ENCODE measurements at places on chromosomes 1 and 21. TPM values are rescaled to one million over a fixed set of nuclear protein-coding genes. Genes with fewer than 3 reads are reported as not detected.

The ENTREP3 gene
- total RNA-seq, result 6.6 TPM

The SMIM11 gene
- 3.1 TPM for total RNA-seq

DNA sequence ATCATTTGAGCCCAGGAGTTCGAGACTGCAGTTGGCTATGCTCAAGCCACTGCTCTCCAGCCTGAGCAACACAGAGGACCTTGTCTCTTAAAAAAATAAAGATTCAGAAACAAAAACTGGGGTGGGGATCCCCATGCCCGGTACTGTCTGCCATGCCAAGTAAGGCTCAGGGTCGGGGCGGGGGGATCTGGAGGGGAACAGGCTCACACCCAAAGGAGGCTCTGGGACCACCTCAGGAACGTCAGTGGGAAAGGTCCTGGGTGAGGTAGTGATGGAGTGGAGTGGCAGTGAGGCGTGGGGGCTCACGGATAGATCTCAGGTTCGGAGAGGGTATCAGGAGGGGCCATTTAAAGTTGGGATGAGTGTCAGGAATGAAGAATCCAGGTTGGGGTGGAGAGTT, 765 bp upstream of the S100A4 start:
- DNase-seq, result no peak

The HCRTR1 gene
- total RNA-seq, result not detected

- DNase-seq, result no peak
Measured at GRCh38 chr1:175209493-175209921, 16.9 kb upstream of the KIAA0040 start.

DNA sequence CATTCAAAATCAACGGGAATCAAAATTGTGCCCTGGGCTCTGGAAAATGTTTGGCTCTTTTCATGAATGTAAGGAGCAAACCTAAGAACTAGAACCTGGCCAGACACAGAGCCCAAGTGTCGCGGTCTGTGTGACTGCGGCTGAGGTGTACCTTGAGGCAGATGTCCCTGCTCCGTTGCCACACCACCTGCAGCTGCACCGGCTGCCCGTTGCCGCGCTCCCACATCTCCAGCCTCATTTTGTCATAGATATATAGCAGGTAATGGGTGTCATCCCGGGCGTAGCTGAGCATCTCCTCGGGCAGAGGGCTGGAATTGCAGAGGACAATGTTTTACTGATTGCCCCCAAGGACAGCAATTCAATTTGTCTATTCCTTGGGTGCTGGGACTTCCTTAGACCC, 18.7 kb downstream of the EXOSC10 start:
- DNase-seq, result no peak

The CFAP107 gene
- total RNA-seq, result not detected

The GPR52 gene
- 1.1 TPM for total RNA-seq

The PLPP3 gene
- not detected for total RNA-seq

DNA sequence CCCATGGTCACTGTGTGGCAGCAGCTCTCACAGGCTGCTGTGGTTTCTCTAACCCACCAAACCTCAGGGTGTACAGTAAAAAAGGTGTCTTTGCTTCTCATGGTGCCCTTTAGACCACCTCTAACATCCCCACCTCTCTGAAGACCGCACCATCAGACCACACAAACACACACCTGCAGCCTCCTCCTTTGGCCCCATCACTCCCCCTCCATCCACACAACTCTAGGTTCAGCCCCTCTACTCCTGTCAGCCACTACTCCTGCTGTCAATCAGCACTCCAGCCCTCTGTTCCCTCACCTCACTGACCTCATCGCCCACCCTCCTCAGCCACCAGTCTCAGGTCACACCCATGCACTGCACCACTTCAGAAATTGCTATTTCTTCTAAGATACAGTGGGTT, 7.5 kb downstream of the ZNF692 start:
- no peak for DNase-seq

GRCh38 chr1:151760597-151761385, 2.5 kb downstream of the MRPL9 start:
- DNase-seq, result no peak

DNA sequence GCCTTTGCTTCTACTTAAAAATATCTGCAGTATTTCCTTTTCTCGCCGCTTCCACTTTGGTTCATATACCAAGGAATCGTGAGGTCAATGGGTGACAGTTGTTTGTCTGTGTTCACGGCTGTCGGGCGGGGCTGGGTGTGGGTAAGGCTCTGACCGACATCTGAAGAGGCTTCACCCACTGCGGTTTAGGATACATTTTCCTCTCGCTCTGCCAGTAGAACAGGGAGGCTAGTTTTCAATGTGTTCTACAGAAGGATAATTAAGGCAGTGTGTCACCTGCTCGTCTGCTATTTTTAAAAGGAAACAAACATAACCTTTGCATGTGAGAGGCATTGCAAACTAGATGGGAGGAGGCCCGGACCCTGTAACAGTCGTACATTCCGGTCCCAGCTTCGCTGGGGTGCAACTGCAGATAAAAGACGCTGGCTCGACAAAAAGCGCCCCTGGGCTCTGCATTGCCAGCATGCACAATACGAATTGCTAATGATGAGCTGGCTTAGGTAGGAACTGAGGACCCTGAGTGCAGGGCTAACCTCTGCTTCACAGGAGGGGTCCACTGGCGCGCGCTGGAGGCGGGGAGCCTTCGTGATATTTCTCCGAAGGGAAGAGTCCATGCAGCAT, 8.5 kb upstream of the ERG start:
- DNase-seq, result no peak

GRCh38 chr1:28779751-28780408, 32.1 kb upstream of the OPRD1 start:
- DNase-seq, result no peak

The BRINP3 gene
- total RNA-seq, result not detected

DNA sequence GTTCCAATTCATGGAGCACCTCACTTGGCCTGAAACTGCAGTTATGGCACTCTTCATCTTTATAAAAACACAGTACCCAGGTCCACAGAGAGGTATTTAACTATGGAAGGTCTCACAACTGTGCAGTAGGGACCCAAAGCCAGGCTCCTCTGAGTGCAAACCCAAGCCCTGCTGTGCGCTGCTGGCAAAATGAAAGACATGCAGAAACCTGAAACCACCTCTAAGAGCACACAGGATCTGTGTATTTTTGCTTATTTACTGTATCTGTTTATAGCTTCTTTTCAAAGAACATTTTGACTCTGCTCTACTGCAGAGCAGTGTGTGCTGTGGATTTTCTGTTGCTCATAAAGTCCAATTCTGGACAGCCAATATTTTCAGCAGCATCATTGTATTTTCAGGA, 166.6 kb downstream of the DSCAM start:
- DNase-seq, result no peak

The HOOK1 gene
- 18.1 TPM for total RNA-seq

DNA sequence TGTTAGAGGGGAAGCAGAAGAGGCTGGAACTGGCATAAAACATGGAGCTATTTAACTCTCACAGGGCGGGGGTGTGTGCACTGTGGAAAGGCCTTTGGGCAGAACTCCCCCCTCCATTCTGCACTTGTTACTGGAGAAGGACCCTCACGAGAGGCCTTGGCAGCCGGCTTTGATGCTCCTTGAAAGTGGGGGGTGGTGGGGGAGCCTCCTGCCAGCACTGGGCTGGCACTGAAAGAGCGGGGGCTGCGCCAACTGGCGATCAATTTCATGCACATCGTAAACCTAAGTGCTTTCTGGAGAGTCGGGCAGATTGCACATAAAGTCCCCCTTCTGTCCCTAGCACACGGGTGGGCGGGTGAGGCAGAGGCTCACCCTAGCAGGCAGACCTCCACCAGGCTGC, 28.9 kb downstream of the FOXO6 start:
- no peak for DNase-seq

The LIPI gene
- not detected for total RNA-seq

DNA sequence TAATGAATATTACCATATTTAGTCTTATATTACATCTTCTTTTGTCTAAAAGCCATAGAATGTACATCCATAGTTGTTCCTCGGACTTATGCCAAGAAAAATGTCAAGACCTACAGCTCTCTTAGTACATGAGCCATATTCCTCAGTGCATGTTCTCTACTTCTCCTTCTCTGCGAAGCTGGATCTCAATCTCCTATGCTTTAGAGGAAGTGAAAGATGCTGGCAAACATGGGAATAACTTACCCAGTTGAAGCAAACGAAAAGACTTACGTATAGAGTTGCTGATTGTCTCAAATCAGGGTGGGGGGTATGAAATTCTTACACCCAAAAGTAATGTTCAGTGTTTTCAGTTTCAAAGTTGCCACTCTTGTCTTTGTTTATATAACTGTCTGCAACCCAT, 32.7 kb downstream of the OR13G1 start:
- DNase-seq, result peak; percentile 2

DNA sequence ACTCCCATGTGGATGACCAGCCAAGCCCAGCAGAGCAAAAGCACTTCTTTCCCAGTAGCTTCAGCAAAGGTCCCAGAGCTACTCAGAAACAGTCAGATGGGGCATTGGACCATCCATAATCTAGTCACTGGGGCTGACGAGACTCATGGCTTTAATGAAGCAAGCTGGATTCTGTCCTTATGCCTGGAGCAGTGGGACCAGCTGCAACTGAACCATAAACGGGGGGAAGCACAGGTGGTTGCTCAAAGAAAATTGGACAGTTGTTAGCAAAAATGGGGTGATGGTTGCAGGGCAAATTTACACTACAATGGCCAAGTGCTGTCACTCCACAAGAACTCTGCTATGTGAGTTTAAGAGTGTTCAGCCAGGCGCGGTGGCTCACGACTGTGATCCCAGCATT, 17.4 kb upstream of the FASLG start:
- DNase-seq, result no peak

DNA sequence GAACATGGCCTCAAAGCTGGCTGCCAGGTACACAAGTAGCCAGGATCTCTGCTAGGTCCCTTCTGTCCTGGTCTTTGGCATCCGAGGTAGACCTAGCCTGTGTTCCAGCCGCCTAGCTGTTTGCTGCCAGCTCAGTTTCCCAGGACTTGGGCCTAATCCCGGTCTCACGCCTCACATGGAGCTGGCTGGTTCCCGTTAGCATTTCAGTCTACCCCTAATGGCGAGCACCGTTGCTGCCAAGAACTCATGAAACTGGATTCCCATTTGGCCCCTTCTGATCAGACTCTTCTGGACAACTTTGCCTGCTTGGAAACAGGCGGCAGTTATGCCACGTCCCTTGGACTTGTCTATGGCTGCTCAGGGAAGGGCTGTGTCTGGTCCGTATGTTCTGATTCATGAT, 26.2 kb upstream of the HHAT start:
- no peak for DNase-seq

DNA sequence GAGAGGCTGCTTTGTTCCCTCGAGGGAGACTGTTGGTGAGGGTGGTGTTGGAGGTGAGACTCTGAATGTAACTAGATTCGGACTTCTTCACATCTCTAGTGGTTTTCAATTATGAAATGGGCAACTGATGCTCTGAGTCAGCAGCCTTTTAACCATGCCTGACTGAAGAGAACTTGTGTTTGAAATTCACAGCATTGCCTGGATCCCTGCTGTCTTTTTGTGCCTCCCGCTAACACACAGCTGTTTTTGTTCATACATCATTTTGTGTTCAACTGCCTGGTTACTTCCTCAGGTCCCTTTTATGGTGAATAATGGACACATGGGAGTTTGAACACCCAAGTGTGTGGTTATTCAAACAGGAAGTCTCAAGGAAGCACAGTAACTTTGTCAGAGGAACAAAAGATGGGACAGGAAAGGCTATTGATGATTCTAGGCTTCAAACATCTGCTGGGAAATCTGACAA, 16.8 kb downstream of the LAMC1 start:
- no peak for DNase-seq

DNA sequence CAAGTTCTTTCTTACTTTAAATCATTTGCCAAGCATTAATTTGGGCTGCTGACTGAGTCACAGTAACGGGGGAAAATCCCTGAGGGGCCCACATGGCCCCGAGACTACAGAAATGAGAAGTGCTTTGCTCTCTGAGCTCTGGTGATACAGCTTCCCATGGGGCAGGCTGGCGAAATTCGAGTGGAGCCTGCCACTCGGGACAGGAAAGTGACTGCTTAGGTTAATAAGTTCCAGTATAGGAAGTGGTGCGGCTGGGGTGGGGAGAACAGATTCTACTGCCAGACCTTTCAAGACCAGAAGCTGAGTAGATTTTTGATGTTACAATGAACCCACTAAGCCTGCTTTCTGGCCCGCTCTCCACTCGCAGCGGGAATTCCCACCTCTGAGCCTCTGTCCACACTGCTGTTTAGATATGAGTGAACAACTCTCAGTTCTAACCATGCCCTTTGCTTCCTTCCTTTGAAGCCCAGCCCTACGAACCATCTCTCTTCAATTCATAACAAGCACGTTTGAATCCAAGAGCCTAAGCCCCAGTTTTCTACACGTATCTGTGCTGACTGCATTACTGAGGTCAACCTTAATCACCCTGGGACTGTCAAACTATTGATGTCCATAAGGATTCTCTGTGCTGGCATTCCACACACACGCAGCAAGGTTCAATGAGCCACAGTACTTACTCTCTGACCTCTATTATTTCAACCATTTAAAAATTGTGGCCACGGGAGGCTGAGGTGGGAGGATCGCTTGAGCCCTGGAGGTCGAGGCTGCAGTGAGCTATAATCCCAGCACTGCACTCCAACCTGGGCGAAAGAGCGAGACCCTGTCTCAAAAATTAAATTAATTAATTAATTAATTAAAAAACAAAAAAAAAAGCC, 9.6 kb downstream of the ZBTB17 start:
- DNase-seq, result peak; percentile 59

Data from CD4-positive, alpha-beta T cell (primary cell).